ENCODE measurements at places on chromosomes 5 and 9.
A peak's percentile ranks its signal among the peaks of the same experiment; 100 is the strongest.

GRCh38 chr5:154842689-154843530 lies 7.5 kb downstream of the FAXDC2 start:
- no peak for DNase-seq

DNA sequence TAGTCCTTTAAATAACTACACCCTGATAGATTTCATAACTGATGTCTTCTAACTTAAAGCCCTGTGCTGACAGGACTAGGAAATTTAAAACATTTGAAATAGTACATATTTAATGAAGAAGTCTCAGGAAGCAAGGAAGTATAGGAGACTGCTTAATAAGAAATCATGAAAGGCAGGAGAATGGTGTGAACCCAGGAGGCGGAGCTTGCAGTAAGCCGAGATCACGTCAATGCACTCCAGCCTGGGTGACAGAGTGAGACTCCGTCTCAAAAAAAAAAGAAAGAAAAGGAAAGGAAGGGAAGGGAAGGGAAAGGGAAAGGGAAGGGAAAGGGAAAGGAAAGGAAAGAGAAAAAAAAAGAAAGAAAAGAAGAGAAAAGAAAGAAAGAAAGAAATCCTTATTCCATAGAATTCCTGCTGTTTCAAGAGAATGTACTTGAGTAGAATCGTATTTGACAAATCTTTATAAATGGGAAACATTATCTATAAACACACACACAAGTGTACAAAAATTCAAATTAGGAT lies 74.1 kb downstream of the BNC2 start:
- no peak for DNase-seq

DNA sequence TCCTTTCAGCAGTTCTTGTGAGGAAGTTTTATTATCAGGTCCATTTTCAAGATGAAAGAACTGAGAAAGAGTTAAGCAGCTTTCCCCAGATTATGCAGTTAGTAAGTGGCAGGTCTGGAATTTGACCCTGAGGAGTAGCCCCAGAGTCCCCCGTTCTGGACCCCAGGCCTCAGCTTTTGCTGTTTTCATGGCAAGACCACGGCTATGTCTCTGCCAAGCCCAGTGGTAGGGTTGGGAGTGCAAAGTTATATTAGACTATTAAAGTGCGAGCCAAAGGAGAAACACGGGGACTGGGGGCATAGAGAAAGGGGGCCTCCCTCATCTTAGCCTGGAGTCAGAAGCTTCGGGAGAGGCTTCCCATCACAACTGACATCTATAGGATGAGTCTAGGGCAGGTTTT lies 19.3 kb upstream of the ORM1 start:
- peak; percentile 11 for DNase-seq

DNA sequence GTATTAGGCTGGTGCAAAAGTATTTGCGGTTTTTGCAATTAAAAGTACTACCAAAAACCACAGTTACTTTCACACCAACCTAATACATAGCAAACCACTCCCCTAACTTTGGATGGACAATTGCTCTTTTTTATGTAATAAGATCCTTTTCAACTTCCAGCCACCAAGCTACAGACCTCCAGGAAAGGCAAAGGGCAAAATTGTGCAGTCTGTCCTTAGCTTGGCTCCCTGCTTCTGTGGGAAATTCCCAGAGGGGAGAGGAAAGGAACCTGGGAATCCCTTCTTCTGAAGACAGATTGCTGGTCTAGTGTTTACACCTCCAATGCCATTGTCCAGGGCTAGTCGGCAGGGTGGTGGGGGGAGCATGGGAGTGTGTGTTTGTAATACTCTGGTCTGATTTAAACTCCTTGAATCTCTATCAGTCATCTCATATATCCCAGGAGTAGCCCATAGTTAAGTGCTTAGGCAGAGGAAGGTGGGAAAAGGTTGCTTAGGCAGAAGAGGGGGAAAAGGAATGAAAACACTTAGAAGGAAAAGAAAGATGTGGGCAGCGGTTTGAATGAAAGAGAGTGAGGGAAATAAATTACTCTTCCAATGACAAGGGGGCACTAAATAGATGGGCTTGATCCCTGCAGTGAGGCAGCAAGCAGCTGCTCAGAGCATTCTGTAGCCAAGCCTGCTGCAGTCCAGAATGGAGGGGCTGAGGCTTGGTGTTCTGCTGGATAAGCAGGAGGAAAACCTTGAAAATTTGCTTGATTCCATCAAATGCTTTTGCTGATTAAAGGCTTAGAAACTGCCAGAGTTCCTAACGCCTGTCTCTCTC lies 86.9 kb upstream of the MAP1B start:
- no peak for DNase-seq

DNA sequence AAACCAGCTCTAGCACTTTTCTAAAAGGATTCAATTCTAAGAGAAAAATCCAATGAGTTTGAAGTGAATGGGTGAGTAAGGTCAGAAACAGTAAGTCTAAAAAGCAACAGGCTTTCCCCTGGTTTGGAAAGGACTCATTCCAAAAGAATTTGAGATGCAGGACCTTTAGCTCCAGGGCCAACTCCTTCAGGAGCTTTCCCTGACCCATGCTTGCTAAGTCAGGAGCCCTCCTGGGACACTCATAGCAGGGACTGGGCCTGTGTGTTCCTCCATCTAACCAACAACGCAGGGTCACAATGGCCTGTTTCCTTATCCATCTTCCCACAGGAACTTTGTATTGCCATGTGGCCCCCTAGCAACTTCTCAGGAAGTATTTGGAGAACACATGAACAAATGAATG lies 198.8 kb downstream of the FRMD3 start:
- no peak for DNase-seq

DNA sequence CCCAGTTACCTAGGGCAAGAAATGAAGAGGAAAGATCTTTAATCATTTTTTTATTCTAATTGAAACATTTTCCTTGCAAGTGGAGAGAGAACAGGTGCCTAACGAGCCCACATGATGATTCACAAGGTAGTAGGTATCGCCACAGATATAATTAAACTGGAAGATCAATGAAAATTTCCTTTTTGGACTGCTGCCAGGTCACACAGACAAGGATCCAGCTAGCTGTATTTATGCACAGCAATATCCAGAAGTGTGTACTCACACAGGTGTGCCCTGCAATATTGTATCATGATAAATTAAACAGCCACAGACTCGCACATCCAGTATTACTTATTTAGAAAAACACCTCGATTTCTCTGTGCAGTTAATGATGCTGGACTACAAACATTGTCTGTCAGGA lies 294.0 kb upstream of the SMARCA2 start:
- DNase-seq: no peak

GRCh38 chr5:100623719-100624118 lies 88.5 kb downstream of the FAM174A start:
- no peak for DNase-seq

DNA sequence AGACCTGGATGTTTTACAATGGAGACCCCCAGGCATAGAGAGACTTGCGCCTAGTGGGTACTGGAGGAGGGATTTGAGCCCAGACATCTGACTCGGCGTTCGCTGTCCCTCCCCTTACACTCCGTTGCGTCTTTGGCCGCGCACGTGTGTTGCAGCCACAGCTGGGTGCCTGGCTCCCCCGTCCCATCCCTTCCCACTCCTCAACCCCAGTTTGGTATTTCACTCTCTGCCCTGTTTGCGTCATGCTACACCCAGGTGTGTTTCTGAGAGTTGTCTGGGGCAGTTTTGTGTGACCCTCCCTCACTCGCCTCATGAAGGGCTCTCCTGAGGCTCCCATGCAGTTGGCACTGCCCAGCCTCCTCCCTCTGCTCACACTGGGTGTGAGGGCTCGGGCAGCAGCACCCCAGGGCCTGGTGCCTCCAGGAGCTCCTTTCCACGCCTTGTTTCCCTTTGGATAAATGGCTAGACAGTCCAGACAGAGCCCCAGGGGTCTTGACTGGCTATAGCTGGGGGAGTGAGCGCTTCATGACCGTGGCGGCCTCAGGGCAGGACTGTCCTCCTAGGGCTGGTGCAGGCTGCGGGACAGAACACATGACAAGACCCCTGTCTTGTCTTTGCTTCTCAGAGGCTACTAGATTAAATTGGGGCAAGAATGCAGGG lies 13.6 kb downstream of the TCF7 start:
- DNase-seq: no peak

DNA sequence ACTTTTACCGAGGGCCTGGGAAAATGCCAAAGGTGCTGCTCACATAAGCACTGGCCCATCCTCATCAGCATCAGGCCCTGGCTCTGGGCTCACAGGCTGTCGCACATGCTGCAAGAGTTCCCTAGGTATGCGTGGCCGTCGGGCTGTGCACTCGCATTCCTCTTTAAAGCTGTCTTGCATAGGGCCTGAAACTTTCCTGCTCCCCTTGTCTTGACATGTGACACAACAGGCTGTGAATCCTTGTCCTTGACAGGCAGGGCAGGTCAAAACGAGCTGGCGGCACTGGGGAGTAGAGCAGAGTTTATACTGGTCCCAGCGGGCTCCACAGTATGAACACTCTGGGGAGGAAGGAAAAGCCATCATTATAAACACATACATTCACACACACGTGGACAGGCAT lies 30.7 kb downstream of the TSTD2 start:
- DNase-seq: no peak

DNA sequence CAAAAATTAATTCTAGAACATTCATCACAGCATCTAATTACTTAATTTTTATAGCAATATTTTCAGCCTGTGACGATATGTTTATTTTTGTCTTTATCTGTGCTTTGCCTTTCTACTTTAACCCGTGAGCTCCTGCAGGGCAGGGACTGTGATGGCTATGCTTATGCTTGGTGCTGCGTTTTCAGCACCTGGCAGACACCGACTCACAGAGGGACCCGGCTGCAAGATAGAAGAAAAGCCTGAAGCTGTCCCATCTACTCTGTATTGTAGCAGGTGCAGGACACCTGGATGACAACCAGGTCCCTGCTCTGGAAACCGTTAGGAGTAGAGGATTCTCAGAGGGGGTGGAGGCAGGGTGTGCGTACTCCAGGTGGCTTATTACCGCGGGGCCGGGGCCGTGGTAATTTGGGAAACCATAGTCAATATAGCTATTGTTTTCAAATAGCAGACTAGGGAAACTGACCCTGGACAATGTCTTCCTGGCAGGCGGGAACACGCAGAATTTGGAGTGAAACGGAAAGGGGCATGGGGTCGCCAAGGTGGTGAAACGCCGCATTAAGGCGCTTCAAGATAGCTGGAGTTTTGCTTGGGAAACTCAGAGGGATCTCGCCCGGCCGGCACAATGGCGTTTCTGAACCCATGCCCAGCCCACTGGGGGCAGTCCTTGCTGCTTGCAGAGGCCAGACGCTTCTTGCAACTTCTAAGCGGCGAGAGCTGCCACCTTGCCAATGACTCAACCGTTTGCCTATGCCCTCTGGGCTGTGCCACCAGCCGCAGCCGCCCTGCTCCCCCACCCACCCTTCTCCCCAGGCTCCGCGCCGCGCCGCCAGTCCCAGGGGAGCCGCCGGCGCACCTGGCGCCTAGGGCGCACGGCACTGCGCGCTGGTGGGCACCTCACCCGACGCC lies 140.1 kb upstream of the PALM2AKAP2 start:
- DNase-seq: no peak

DNA sequence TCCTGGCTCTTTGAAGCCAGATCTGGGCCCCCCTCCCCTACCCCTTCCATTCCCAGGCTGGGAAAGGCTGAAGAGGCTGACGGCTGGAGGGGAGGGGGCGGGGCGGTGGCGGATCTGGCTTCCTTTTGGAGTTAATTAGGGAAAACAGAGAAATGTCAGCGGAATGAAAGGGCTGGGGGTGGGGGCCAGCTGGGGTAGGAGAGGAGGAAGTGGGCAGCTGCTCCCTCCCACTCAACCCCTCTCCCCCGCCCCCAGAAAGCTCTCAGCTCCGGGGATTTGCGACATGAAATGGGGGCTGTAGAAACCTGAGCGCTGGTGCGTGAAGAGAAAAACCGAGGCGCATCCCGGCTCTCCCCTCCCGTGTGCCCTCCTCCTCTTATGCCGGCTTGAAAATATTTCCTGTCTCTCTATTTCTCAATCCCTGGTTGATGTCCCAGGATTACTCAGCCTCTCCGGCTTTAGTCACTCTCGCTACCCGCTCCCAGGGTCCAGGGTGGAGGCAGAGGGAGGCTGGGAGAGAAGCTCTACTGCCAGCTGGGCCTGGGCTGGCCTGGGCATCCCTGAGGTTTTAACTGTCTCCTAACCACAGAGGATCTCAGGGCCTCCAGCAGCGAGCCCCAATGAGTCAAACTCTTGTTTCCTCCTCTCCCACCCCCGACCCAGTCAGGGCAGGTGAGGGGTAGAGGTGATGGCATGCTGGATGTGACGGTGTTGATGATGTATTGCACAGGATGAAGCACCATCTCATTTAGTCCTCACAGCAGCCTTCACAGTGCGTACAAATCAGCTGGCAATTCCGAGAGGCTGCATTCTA lies 20.1 kb downstream of the PCDHGC5 start:
- no peak for DNase-seq

GRCh38 chr9:92055624-92056023 lies 59.6 kb downstream of the SPTLC1 start:
- DNase-seq: no peak

GRCh38 chr9:2730971-2731370 lies 13.7 kb downstream of the KCNV2 start:
- no peak for DNase-seq

- DNase-seq: no peak
Measured at GRCh38 chr9:132048201-132048600, 31.5 kb downstream of the MED27 start.

- DNase-seq: no peak
Measured at GRCh38 chr5:175444060-175444904, at the start of gene DRD1. TSS of gene DRD1 (minus strand) at chr5:175444182. CDS start at chr5:175443099, 1,083 bp downstream.

GRCh38 chr5:179142434-179143198 lies 82.4 kb downstream of the ZNF354C start:
- DNase-seq: no peak

- no peak for DNase-seq
Measured at GRCh38 chr9:4080921-4081895, 218.7 kb downstream of the GLIS3 start.

DNA sequence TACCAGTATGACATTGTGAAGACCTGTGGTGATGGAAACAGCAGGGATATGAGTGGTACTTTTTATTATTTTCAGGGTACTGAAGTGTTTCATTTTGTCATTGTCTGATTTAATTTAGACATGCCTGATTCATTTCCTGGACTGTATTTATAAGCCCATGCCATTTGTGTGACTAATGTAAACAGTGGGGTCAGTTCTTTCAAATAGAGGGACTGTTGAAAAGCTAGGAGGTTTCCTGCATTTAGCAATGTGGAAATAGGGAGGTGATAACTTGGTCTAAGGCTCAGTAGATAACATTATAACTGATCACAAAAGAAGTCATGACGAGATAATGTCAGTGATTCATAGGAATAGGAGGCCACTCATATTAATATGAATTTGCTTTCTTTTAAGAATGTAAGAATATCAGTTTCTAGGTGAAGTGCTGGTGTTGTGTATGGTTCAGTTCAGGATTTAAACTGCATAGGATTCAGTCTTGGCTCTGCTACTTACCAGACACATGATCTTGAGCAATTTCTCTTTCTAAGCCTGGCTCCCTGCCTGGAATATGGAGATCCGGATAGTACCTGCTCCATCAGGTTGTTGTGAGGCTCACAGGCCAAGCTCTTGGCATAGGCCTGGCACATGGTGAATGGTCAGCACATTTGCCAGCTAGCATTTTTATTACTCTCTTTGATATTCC lies 7.5 kb downstream of the RASGRF2 start:
- no peak for DNase-seq

Data from T-cell (primary cell).